ENCODE measurements at places on chromosomes 5 and 9.
A peak's percentile ranks its signal among the peaks of the same experiment; 100 is the strongest.

DNA sequence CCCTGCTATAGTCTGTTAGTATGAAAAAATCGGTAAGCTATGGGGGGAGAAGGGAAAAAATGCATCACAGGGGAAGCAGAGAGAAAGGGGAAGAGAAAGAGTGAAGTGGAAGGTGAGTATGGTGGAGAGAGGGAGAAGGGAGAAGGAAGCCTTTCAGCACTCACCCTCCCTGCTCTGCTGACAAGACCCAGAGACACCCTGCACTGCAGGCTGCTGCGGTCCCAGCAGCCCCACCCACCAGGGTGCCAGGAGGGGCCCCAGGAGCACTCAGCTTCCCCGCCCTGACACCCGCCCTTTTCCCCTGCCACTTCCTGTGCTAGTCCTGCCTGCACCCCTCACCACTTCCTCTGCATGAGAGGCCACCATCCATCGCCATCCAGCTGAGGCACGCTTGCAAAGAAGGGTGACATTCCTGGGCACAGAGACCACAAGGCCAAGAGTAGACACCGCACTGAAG, 12.7 kb downstream of the STK10 start:
- DNase-seq, result no peak
- H3K27ac ChIP-seq, result no peak overlapping the region
- peaks cover 4% of the 10 kb centered on the region for H3K4me1 ChIP-seq
- no peaks in the 10 kb centered on the region for H3K36me3 ChIP-seq
- no peaks in the 10 kb centered on the region for H3K27me3 ChIP-seq
- no peak overlapping the region for H3K4me3 ChIP-seq

- H3K27ac ChIP-seq, result no peak overlapping the region
- H3K36me3 ChIP-seq, result no peaks in the 10 kb centered on the region
- H3K4me1 ChIP-seq, result no peaks in the 10 kb centered on the region
- no peak overlapping the region for H3K4me3 ChIP-seq
- no peak for DNase-seq
- no peaks in the 10 kb centered on the region for H3K27me3 ChIP-seq
These were observed 626 bp downstream of the OR13C2 start for GRCh38 chr9:104604801-104605200.

GRCh38 chr5:134524826-134525682, at the start of gene JADE2:
Gene JADE2 (plus strand): TSS chr5:134525670. CDS start chr5:134535858, 10,188 bp downstream.
- peak within 1 kb of the TSS; percentile 40 for H3K27ac ChIP-seq
- H3K36me3 ChIP-seq, result no peaks in the 10 kb centered on the region
- peaks cover 4% of the 10 kb centered on the region for H3K4me1 ChIP-seq

- H3K27ac ChIP-seq, result no peak overlapping the region
- peaks cover 35% of the 10 kb centered on the region for H3K36me3 ChIP-seq
- no peaks in the 10 kb centered on the region for H3K4me1 ChIP-seq
- DNase-seq, result no peak
- no peaks in the 10 kb centered on the region for H3K27me3 ChIP-seq
These were observed 23.1 kb downstream of the SPTAN1 start for GRCh38 chr9:128575469-128575868.

- no peaks in the 10 kb centered on the region for H3K27me3 ChIP-seq
- no peak overlapping the region for H3K27ac ChIP-seq
- H3K4me3 ChIP-seq, result no peak overlapping the region
- no peak for DNase-seq
- H3K36me3 ChIP-seq, result peaks cover 2% of the 10 kb centered on the region
These were observed 36.3 kb downstream of the PFDN1 start for GRCh38 chr5:140266471-140267200.

- no peak overlapping the region for H3K27ac ChIP-seq
- H3K4me3 ChIP-seq, result peak overlapping the region; percentile 35
- DNase-seq, result no peak
- no peaks in the 10 kb centered on the region for H3K27me3 ChIP-seq
- H3K36me3 ChIP-seq, result no peaks in the 10 kb centered on the region
These were observed 826 bp downstream of the GPRIN1 start for GRCh38 chr5:176608937-176609723.

- no peaks in the 10 kb centered on the region for H3K4me1 ChIP-seq
- no peak overlapping the region for H3K27ac ChIP-seq
- DNase-seq, result no peak
- no peaks in the 10 kb centered on the region for H3K27me3 ChIP-seq
These were observed 89.9 kb upstream of the ADAMTSL1 start for GRCh38 chr9:18384066-18384465.

DNA sequence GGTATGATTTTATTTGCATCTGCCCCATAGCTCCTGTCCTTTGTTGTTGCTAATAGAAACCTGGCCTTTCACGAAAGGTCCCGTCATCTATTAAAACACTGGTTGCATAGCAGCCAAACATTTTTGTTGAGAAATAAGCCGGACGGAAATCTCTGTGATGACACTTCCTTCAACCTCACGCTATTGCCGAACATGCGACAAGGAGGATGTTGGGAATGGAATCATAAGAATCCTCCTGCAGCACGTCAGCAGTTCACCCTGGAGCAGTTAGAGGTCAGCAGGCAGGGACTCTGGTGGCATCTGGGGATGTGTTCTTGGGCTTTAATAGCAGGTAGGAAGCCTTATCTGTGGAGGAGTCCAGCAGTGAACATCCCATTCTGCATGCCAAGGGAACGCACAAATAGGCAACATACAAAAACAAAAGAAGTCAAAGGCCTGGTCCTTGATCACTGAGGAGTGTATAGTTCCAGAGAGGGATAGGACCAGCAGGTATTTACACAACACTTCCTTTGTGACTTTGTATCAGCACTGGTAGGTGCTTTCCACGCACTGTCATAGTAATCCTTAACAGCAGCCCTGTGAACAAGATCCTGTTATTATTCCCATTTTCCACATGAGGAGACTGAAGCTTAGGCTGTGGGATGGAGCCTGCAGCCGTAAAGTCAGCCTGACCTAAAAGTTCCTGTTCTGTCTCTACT, 33.4 kb downstream of the ARHGAP26 start:
- H3K36me3 ChIP-seq, result no peaks in the 10 kb centered on the region
- H3K27ac ChIP-seq, result no peak overlapping the region
- H3K27me3 ChIP-seq, result no peaks in the 10 kb centered on the region
- no peak overlapping the region for H3K4me3 ChIP-seq
- no peaks in the 10 kb centered on the region for H3K4me1 ChIP-seq

DNA sequence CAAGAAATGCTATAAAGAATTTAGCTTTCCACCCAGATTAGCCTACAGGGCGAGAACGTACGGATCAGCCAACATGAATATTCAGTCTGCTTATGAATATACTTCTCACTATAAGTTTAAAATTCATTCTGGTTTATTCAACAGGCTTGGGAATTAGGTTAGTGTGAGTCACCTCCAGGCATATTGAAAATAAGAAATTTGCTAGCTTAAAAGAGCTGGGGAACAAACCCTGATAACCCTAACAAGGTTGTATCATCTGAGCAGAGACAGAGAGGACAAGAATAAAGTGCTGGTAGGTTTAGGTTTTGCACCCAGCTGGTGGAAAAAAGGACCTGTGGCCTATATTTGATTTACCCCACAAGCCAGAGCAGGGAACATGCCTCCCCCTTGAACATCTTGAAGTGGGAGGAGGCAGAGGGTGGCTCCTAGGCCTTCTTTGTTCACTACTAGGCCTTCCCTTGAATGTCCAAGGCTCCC, 12.3 kb downstream of the FNBP1 start:
- no peaks in the 10 kb centered on the region for H3K27me3 ChIP-seq
- no peaks in the 10 kb centered on the region for H3K36me3 ChIP-seq
- H3K27ac ChIP-seq, result no peak overlapping the region
- no peak overlapping the region for H3K4me3 ChIP-seq
- no peaks in the 10 kb centered on the region for H3K4me1 ChIP-seq
- no peak for DNase-seq

GRCh38 chr9:11805969-11806368, 887.2 kb upstream of the TYRP1 start:
- H3K36me3 ChIP-seq, result no peaks in the 10 kb centered on the region
- DNase-seq, result no peak
- no peaks in the 10 kb centered on the region for H3K27me3 ChIP-seq
- no peaks in the 10 kb centered on the region for H3K4me1 ChIP-seq

DNA sequence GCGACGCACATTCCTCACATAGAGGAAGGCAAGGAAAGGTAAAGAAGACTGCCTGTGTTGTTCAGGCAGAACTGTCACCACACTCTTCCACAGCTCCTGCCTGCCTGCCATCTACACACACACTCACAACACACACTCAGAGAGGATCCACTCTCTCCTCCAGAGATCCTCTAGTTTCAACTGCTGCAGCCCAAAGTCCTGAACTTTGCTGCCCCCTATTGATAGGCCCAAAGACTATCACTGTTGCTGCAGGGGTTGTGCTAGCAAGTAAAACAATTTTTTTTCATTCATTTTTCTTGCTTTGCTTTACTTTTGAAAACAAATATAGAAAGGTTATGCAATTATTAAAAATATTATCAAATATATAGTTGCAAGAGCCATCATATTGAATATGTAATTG, 5.9 kb upstream of the CFAP90 start:
- H3K36me3 ChIP-seq, result no peaks in the 10 kb centered on the region
- H3K27me3 ChIP-seq, result no peaks in the 10 kb centered on the region
- peak; percentile 29 for DNase-seq
- H3K4me3 ChIP-seq, result no peak overlapping the region
- H3K27ac ChIP-seq, result no peak overlapping the region
- H3K4me1 ChIP-seq, result peaks cover under 1% of the 10 kb centered on the region

GRCh38 chr9:22447618-22448305, 1.1 kb downstream of the DMRTA1 start:
- no peak overlapping the region for H3K27ac ChIP-seq
- peak overlapping the region; percentile 76 for H3K4me3 ChIP-seq
- H3K36me3 ChIP-seq, result no peaks in the 10 kb centered on the region
- DNase-seq, result no peak

DNA sequence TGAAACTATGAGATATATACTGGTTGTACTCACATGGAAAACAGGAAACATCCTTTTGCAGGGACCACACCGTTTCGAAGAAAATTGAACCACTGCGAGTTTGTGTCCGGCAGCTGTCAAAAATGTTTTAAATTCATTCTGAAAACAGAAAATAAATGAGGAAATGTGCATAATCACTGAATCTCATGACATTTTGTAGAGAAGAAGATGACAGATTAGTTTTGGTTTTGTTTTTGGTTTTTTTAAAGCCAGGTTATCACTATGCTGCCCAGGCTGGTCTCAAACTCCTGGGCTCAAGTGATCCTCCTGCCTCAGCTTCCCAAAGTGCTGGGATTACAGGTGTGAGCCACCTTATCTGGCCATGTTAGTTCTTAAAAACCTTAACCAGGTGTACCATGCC, 3.5 kb downstream of the TXNDC8 start:
- no peaks in the 10 kb centered on the region for H3K36me3 ChIP-seq
- H3K4me3 ChIP-seq, result no peak overlapping the region
- no peak overlapping the region for H3K27ac ChIP-seq
- no peaks in the 10 kb centered on the region for H3K4me1 ChIP-seq

- no peaks in the 10 kb centered on the region for H3K27me3 ChIP-seq
- peaks cover 21% of the 10 kb centered on the region for H3K36me3 ChIP-seq
- no peak overlapping the region for H3K4me3 ChIP-seq
These were observed 12.9 kb upstream of the PLAC8L1 start for GRCh38 chr5:146118322-146118721.

DNA sequence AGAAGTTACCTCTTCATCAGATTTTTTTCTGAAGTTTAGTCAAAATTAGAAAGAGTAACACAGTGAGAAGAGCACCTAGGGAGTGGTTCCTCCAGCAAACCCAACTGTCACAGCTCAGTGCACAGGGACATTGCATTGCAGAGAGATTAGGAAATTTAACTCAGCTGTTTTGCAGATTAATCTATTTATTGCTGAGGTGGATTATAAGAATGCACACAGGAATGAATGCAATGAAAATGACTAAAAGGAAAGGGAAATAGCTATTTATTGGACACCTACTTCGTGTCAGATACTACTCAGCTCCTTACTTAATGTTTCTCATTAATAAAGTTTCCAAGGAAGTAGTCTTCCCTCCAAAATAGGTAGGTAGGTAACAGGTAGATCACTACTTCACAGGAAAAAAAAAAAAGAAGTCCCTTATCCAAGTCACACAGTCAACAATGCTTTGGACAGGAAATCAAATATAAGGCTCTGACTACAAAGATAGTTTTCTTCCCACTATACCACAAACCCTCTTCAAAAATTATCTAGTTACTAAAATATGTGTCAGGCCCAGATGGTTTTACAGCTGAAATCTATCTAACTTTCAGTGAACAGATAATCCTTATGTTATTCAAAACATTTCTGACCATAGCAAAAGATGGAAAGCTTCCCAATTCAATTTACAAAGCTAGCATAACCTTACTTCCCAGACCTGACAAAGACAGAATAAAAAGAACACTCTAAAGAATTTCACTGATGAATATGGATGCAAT, 442.2 kb upstream of the MPDZ start:
- H3K4me1 ChIP-seq, result peaks cover 1% of the 10 kb centered on the region
- no peaks in the 10 kb centered on the region for H3K27me3 ChIP-seq
- H3K27ac ChIP-seq, result no peak overlapping the region
- H3K36me3 ChIP-seq, result no peaks in the 10 kb centered on the region
- DNase-seq, result no peak

GRCh38 chr5:75475364-75475763, 36.1 kb downstream of the CERT1 start:
- H3K4me3 ChIP-seq, result no peak overlapping the region
- H3K27ac ChIP-seq, result no peak overlapping the region
- H3K4me1 ChIP-seq, result peaks cover 2% of the 10 kb centered on the region
- H3K27me3 ChIP-seq, result no peaks in the 10 kb centered on the region
- no peak for DNase-seq

- H3K4me1 ChIP-seq, result no peaks in the 10 kb centered on the region
- H3K27ac ChIP-seq, result no peak overlapping the region
- H3K27me3 ChIP-seq, result no peaks in the 10 kb centered on the region
- H3K36me3 ChIP-seq, result no peaks in the 10 kb centered on the region
- no peak for DNase-seq
These were observed 143.4 kb downstream of the PALM2AKAP2 start for GRCh38 chr9:109923471-109923760.

GRCh38 chr5:89445106-89445745, 562.2 kb upstream of the MEF2C start:
- no peak overlapping the region for H3K27ac ChIP-seq
- H3K4me1 ChIP-seq, result no peaks in the 10 kb centered on the region
- no peaks in the 10 kb centered on the region for H3K36me3 ChIP-seq
- no peak for DNase-seq

DNA sequence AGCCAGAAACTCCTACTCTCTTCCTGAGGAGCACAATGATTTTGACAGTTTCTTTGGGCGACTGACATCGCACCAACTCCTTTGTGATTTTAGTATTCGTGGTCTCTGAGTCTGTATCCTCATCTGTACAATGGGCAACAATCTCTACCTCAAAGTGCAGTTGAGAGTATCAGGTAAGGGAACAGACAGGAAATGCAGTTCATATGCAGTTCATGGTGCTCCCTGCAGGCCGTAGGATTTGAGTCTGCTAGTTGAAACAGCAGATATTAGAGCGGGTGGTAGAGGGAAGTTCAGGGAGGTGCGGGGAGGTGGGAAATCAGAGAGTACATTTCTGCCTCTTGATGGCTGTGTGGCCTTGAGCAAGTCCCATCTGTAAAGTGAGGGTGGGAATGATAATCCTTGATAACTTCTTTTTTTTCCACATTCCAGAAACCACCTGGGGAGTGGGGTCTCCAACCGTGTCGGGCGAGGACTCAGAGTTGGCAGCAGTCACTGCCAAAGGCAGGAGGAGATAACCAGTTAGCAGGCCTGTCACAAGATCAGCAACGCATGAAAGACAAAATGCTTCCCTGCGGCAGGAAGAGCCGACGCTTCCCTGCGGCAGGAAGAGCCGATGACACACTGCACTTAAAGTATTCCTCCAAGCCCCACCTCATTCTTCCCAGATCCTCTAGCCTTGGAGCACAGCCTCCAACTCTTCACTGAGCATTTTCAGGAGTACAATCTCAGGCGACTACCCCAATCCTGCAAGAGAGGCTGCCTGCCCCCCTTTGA, 6.0 kb upstream of the NEK6 start:
- H3K4me3 ChIP-seq, result no peak overlapping the region
- H3K27me3 ChIP-seq, result no peaks in the 10 kb centered on the region
- H3K36me3 ChIP-seq, result no peaks in the 10 kb centered on the region
- no peak for DNase-seq
- H3K4me1 ChIP-seq, result no peaks in the 10 kb centered on the region
- H3K27ac ChIP-seq, result no peak overlapping the region

All from iPS DF 6.9 (cell line).